Hematopoietic multipotent progenitor cell treated with erythropoietin and hydrocortisone succinate and interleukin-3 and kit ligand, for 17 days (in vitro differentiated cells): ENCODE measurements at places on chromosomes 6 and 20.

DNA sequence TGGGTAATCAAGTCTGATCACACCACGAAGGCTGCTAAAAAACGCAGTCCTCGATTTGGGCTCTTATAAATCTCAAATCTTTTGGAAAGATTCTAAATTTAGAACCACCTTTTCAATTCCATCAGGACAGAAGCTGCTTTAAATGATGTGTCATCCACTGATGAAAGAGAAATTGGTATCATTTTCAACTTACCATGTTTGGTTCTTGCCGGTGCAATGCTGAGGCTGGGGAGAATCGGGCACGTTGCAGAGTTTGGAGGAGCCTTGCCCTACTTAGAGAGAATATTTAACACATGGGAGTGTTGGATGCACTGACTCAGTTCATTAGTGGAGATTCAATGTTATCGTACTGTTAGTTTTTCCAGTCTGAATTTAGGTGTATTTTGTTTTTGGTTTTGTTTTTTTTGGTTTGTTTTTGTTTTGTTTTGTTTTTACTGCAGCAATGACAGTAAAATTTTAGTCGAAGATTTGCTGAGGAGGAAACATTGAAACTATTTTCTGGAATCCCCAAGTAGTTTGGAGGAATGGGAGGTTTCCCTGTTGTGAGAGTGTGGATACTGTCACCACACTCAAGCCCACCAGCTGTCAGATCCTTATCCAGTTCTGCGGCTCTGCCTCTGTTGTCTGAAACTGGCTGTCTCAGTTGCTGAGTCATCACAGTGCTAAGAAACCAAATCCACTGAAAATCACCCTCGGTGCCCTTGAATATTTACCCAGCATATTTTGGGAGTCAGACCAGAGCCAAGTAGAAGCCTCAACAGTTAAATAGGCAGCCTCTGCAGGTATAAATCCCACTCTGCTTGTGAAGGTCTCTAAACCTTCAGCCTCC lies 497.0 kb downstream of the BTBD3 start:
- no peak for DNase-seq

- no peak for DNase-seq
Observed at GRCh38 chr6:4635666-4636065, 140.5 kb upstream of the CDYL start.

DNA sequence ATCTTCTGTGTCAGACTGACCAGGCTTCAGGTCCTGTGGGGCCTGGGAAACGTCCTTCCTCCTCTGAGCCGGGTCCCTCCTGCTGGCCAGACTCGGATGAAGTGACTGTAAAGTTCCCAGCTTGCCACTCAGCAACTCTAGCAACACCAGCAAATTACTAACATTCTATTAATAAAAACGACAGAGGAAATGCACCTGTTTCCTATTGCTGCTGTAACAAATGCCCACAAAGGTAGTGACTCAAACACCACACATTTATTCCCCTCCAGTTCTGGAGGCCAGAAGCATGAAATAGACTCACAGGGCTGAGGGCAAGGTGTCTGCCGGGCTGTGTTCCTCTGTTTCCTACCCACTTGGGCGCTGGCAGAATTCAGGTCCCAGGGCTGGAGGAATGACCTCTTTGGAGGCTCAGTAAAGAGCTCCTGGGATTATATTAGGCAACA lies 48.8 kb downstream of the CTCFL start:
- DNase-seq, result no peak

- DNase-seq, result no peak
Observed at GRCh38 chr20:54293526-54293925, 85.6 kb downstream of the PFDN4 start.

GRCh38 chr6:63844287-63844686 lies 208.7 kb downstream of the PHF3 start:
- no peak for DNase-seq

- no peak for DNase-seq
Observed at GRCh38 chr20:64058536-64058935, 4.5 kb upstream of the TCEA2 start.
